ENCODE measurements at places on chromosomes 5 and 9.

DNA sequence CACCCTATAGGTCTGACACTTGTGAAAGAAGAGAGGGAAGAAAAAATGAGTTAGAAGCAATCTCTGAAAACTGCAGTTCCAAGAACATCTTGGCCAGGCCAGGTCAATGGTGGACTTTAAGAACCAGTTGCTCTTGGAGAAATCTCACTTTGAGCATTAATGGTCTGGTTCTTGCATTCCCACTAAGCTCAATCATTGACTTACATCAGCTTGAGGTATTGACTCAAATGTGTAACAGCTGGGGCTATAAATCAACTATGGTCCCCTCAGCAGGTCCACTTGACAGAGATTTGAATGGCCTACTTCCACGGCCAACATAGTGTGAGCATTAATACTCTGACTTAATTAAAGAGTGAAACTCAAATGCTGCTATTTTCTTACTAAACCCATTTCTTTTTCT lies 357.8 kb upstream of the RGMB start:
- DNase-seq = peak; percentile 44

DNA sequence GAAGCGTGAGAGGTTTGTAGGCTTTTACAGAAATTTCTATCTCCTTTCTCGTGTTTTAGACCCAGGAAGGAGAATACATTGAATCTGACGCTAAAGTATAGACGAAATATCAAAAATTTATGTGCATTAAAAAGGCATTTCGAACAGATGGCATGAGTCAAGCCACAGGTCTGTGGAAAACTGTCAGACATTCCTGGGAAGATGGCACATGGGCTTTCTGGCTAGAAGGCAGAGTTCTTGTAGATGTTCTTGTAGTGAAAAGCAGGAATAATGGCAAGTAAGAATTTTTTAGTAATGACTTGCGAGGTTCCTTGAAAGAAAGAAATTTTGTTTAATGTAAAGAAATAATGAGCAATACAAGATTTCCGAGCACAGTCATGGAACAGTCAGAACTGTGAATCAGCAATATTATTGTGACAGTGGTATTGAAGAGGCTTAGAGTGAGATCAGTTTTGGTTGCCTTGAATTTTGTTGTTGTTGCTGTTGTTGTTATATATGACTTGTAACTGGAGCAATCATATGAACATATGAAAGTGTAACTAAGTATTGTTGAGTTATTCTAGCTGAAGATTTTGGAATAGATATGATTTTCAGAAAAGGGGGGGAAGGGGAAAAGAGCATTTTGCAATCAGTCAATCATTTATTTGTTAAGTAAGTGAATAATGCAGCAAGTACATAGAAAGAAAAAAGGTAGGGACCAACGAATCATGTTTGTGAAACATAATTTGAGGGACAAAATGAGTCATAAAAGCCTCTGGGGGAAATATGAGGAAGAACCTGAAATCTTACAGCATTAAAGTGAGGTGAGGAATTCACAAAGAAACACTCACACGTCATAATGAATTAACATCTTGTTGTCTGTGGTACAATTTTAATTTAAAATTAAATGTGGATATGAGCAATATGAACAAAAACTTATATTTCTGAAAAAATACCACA lies 339.0 kb upstream of the CTNND2 start:
- DNase-seq = peak; percentile 10

DNA sequence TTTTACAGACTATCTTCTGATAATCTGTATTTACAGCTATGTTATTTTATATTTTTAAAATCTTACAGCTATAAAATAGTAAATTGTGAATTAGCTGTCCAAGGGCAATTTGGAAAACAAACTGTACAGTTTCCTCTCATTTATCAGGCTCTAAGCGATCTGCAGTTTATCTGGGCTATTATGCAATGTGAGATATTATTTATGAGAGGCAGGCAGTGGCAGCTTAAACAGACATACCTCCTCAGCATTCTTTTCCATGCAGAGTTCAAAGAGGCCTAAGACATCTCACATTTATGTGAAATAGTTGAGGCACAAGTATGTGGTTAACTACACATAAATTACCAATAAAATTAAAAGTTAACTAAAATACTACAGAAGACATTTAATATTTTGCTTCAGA lies 10.2 kb downstream of the NIPSNAP3B start:
- peak; percentile 25 for DNase-seq

GRCh38 chr5:116572350-116573278 lies 2.0 kb downstream of the SEMA6A start:
- DNase-seq = no peak

DNA sequence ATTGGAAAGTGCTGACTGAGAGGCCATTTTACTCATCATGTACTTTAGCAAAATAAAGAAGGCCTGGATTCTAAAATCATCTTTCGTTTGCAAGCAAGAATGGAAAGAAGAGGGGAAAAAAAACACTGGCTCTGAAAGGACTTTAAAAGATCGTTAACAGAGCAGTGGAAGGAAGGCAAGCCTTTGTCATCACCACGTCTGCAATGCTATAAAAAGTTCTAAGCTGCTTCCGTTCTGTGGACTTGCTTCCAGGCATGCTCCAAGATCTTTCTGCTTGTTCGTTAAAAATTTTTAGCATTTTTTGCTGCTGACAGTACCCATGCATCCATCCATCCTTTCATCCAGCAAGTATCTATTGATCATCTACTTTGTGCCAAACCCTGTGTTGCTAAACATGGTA lies 226.5 kb downstream of the GABBR2 start:
- peak; percentile 86 for DNase-seq

GRCh38 chr5:80140496-80140895 lies 105.3 kb downstream of the THBS4 start:
- DNase-seq = no peak

DNA sequence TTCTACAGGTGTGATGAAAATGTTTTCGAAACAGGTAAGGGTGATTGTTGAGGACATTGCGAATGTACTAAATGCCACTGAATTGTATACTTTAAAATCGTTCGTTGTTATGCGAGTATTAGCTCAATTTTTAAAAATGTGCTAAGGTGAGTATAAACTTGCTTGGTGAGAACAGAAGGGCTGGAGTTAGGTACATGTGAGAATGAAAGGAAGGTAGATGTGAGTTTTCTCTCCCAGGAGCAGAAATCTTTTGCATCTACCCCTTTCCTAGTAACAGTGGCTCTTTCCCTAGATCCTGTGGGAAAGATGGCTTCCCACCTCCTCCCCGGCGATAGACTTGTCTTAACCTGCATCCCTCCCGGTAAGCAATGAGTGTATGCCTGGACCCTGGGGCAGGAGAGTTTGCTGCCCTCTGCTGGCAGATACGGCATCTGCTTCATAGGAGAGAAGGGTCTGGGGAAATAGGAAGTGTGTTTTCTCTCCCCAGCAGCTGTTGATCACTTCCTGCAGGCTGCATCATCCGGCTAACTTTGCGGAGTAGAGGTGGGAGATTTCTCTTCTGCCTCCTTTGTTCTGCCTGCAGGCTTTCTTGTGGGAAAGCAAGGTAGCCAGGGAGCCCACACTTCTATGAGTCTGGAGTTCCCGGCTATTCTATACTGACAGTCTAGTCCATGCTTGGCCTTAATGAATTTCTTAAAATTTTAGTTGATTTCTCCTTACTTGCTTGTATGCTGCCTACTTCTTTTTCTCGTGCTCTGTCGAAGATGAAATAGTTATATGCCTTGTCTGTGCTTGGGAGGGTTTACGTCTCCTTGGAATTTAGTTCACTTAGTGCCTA lies 373.3 kb upstream of the SEMA6A start:
- peak; percentile 23 for DNase-seq

- peak; percentile 60 for DNase-seq
Measured at GRCh38 chr5:65722575-65723403, 784 bp downstream of the NLN start.

GRCh38 chr5:132070460-132071337 lies 2.9 kb upstream of the CSF2 start:
- DNase-seq = peak; percentile 29

DNA sequence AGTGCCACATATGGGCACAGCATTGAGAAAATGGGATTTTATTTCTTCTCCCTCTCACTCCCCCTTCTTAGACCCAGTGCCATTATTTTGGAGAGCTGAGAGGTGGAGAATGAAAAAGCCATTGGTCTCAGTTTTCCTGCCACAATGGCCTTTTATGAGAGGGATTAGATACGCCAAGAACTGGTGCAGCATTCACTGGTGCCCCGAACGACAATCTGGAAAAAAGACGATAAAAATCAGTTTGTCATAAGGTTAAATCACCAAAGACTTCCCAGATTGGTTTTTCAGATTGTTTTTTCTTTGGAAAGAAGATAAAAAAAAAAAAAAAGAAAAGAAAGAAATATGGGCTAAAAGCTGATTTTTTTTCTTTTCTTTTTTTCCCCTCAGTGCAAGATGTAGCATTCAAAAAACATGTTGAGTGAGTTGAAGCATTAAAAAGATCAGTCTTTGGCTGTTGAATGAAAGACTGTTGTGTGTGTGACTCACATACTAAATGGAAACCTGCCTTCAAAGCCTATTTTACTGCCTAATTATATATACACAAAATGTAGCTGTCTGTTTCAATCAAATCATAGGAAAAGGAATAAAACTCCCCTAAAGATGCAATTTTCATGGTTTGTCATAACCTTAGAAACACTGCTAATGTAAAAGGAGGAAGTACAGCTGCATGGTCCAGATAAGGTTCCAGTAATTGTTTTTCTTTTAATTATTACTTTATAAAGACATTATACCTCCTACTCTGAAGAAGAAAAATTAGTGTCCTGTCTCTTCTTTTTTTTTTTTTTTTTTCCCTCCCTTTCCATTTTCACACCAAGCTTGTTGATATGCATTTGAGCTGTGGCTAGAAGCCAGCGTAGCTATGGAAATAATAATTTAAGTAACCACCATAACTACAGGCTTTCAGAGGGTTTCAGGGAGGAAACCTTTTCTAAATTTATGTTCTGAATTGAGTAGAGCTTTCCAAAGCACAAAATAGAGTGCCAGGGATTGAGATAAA lies 27.2 kb upstream of the ZNF608 start:
- no peak for DNase-seq

DNA sequence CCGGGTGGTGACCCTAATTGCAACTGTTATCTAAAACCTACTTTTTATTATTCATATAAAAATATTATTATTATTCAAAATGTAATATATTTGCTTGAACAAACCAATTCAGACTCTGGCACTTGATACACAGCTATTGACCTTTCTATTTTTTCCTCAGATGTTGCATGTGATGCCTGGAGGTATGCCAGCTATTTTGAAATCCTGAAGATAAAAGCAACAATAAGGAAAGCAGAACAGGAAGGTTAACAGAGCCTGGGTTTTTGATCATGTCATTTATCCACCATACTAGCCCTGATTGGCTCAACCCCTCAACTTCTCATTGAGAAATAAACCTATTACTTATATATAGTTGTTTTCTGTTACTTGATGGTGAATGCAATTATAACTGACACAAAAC lies 340.9 kb upstream of the KIF2A start:
- DNase-seq = peak; percentile 45

- DNase-seq = peak; percentile 100
Measured at GRCh38 chr5:56123531-56124243, 109.4 kb downstream of the ANKRD55 start.

- DNase-seq = no peak
Measured at GRCh38 chr9:90064248-90064647, 459.4 kb downstream of the GADD45G start.

All from fibroblast of skin of right quadriceps (primary cell).